ENCODE measurements at places on chromosomes 2 and 18.

DNA sequence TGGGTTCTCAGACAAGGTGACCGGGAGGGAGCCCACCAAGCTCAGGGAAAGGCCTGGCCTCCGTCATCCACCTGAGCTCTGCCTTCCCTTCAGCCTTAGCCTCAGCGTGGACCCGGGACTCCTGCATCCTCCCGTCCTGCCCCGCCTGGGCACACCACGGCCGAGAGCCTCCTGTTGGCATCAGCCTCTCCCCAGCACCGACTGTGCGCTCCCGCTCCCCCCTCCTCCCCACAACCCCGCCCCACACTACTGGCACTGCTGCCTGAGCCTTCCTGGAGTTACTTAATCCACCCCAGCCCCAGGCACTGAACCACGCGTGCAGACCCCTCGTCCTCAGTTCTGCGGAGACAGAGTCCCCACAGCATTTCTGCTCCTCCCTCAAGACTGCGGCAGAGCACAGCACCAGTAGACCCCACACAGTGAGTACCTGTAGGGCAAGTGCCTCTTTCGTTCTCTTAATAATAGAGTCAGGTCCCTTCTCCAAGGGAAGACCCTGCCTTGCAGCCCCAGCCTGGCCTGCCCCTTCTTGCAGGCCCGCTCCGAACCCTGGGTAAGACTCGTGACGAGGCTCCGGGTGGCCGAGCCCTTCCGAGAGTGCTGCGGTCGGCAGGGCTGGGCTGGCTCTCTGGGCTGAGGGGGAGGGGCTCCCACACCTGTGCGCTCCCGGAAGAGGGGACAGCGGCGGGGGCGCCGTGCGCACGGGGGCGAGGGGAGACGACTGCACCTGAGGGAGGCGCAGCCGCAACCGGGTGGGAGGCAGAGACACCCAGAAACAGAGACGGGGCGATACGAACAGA, at the start of gene AMER3:
TSS of gene AMER3 (plus strand) at position 285 of the 797 bp plus-strand sequence. CDS start 6,533 bp downstream, outside the sequence.
- no peak for DNase-seq

GRCh38 chr2:29011418-29012060, 30.4 kb downstream of the TOGARAM2 start:
- DNase-seq = no peak

- DNase-seq = no peak
Observed at GRCh38 chr2:157059036-157059435, 198.5 kb upstream of the GALNT5 start.

DNA sequence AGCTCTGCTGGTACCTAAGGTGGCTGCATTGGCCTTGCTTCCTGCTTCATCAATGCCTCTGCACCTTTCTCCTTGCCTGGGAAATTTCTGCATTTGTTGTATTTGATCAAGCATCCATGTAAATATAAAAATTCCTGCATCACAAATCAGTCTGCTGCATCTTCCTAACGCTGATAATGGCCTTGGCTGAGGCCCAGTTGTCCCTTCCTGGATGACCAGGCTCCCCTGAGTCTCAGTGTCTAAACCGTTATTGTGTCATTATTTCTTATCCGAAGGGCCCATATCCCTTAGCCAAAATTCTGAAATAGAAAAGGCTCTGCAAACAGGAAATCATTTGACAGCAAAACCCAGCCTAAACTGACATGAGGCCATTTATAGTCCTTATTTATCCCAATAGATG, 62.4 kb downstream of the KLHL29 start:
- no peak for DNase-seq

DNA sequence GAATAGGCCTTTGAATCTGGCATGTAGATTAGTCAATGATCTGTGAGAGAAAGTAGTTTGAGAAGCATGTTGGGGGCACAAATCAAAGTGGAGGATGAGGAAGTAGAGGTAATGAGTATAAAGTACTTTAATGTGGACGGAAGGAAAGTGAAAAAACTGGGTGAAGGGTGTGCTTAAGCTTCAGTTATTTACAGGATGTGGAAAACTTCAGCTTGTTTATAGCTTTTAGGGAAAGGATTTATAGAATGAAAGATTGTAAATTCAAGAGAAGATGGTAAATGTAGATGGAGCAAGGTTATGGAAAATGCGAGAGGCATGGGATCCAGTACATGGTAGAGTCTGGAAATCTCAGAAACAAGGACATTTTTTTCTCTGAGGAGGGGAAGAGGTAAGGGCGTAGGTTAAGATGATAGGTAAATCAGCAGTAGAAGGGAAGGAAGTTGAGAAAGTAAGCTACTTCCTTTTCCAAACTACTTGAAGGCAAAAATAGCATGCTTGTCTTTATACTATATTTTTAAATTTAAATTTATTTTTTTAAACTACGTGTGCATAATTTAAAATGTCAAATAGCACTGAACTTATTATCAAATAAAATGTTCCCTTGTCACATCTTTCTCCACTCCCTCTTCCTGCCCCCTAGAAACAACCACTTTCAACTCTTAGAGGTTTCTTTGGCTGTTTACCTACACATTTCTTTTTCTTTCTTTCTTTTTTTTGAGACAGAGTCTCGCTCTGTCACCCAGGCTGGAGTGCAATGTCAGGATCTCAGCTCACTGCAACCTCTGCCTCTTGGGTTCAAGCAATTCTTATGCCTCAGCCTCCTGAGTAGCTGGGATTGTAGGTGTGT, 8.5 kb downstream of the FAM117B start:
- DNase-seq = no peak

GRCh38 chr18:38572554-38573111, 1007.0 kb upstream of the CELF4 start:
- no peak for DNase-seq

DNA sequence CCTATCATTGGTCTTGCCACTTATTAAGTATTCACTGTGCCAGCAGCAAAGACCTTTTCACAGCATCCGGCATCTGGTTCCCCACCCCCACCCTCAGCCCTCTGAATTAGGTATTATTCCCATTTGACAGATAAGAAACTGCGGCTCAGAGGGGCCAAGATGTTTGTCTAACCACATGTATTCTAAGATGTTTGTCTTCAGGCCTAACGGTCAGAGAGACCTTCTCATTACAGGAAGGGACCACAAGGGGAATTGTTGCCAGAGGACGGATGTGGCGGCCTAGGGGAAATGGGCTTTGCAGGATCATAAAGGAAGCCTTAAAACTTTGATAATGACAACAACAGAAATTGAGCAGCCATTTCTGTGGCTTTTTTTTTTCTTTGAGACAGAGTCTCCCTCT, 16.6 kb downstream of the NPPC start:
- DNase-seq = no peak

GRCh38 chr2:79622508-79622907, 109.7 kb downstream of the CTNNA2 start:
- DNase-seq = no peak
